Effector memory CD8-positive, alpha-beta T cell (primary cell): ENCODE measurements at places on chromosomes 13 and 19.

GRCh38 chr19:39926170-39926760, 8.2 kb downstream of the FCGBP start:
- no peak for DNase-seq

- no peak for DNase-seq
These were observed 11.9 kb upstream of the WDR18 start for GRCh38 chr19:972281-972680.

DNA sequence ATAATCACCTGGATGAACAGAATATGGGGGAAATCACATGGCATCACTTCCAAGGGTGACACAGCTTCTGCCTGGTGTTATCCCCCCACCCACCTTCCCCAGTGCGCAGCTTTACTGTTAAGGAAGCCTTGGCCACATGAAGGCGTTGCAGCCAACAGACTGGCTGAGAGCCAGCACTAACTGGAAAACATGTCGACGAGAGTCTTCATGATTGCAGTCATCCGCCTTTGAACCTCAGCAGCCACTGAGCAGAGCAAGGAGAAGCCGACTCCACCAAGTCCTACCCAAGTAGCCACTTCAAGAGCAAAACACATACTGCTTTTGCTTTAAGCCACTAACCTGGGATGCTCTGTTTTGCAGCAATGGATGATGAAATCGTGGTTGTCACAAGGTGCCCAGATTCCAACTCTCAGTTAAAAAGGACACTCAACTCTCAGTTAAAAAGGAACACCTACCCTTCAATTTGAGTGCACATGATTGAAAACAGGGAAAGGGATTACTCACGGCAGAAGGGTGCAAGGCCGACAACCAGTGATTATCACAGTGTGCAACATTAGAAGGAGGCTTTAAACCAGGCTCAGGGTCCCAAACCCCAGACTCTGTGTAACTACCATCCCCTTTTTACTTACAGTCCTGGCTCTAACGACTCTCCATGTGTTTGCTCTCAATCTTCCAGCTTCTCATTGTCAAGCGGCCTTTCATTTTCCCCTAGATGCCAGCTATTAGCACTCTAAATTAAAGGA, 149.1 kb downstream of the KLF12 start:
- DNase-seq, result peak; percentile 15

GRCh38 chr19:53088091-53088490, 15.1 kb downstream of the ZNF160 start:
- no peak for DNase-seq

GRCh38 chr13:45781553-45782326, 69.8 kb downstream of the SIAH3 start:
- no peak for DNase-seq
